H7 (cell line): ENCODE measurements at places on chromosomes 7 and 10. TPM values are rescaled to one million over a fixed set of nuclear protein-coding genes. Genes with fewer than 3 reads are reported as not detected.

Gene DNAAF5
- total RNA-seq, result 82.5 and 101 TPM in 2 replicates

Gene RBM20
- 0.15 and 0.52 TPM in 2 replicates for total RNA-seq

Gene PLEKHS1
- not detected in 2 replicates for total RNA-seq

Gene SEMA4G
- total RNA-seq, result 3.4 and 8.2 TPM in 2 replicates

Gene OR2A7
- total RNA-seq, result 2.0 TPM in 2 replicates

Gene C10orf90
- 0.62 TPM in 1 of 2 replicates, not detected in the other for total RNA-seq

Gene MYO3A
- total RNA-seq, result 4.8 and 4.9 TPM in 2 replicates

Gene ZNF503
- 0.03 and 0.37 TPM in 2 replicates for total RNA-seq

Gene RAB19
- 2.3 and 3.8 TPM in 2 replicates for total RNA-seq

Gene PCLO
- 0.59 and 1.5 TPM in 2 replicates for total RNA-seq

Gene PIK3CG
- total RNA-seq, result 0.03 TPM in 1 of 2 replicates, not detected in the other

Gene HTR5A
- total RNA-seq, result not detected in 2 replicates

Gene ETV1
- total RNA-seq, result 45.3 and 45.6 TPM in 2 replicates

Gene DENND2A
- 10.1 and 11.9 TPM in 2 replicates for total RNA-seq

Gene PVRIG
- total RNA-seq, result 0.11 TPM in 1 of 2 replicates, not detected in the other

Gene ASZ1
- total RNA-seq, result not detected in 2 replicates
